ENCODE measurements at places on chromosomes 5 and 9.

DNA sequence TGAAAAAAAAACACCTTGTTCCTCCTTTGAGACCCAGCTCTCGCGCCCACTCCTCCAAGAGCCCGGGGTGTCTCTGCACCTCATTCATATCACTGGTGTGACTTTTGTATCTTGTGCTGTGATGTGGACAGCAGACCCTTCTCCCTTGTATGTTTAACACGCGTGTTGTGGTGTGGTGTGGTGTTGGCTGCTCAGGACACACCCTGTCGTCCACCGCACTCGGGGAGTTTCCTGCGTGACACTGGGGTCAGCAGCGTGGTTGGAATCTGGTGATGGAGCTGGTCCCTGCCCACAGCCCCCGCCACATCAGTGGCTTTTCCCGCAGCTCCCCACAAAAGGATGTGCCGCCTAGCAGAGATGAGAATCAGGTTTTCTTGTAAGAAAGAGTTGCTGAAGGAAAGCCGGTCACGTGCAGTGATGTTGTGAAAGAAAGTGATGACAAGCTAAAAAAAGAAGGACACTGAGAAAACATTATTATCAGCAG, 61.5 kb downstream of the TENT4A start:
- no peak for DNase-seq

GRCh38 chr9:33414268-33414667, 11.9 kb upstream of the AQP7 start:
- no peak for DNase-seq

DNA sequence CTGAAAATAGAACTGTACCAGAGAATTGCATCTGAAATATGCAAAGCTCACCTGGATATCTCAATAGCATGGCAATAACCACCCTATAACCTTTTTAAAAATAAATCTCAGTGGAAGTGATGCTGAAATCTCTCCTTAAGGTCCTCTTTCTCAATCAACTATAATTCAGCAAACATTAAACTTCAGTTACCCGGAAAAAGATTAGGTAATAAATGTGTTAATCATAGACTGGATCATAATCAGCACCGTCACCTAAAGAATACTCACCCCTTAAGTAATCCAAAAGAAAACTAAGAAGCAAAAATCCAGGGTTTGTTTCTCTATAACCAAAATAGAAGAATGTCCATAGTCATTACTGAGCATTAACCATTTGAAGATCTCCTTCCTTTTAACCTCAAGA, 44.3 kb upstream of the DENND4C start:
- no peak for DNase-seq

- DNase-seq: no peak
These were observed 92.8 kb downstream of the PLPP1 start for GRCh38 chr5:55441954-55442353.

DNA sequence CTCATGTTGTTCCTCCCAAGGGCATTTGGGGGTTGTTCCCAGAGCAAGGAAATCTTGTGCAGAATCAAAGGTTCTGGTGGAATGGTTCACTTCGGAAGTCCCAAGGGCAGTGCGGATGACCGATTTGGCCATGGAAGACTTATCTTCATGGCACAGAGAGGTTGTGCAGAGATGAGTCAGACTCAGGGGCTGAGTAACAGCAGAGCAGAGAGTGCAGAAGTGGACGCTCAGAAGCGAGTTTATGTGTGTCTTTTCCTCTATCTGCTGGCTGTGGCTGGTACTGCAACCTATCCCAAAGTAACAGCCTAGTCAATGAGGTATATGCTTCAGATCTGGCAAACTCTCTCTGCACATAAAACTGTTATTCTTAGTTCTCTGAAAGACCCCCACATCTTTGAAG, 118.1 kb downstream of the DPYSL3 start:
- DNase-seq: no peak

DNA sequence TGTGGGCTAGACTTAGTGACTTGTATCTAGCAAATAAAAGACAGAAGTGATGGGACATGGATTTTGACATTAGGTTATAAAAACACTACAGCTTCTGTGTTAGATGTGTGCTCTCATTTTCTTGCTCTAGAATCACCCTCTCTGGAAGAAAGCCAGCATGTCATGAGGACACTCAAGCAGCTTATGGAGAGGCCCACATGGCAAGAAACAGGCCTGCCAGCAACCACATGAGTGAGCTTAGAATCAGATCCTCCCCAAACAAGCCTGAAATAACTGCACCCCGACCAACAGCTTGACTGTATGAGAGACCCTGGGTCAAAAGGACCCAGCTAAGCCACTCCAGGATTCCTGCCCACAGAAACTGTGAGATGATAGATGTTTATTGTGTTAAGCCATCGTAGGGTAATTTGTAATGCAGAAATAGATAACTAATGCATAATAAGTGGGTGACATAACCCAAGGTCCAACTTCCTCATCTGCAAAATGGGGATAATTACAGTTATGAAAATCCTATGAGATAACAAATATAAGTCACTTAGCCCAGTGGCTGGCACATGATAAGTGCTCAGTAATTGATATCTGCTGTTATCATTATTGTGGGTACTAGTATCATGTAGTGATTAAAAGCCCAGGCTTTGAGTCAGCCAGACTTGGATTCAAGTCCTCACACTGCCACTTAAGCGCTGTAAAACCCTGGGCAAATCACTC, 86.5 kb downstream of the KLHL3 start:
- DNase-seq: no peak

GRCh38 chr5:166994226-166994625, 1297.2 kb upstream of the WWC1 start:
- DNase-seq: no peak

DNA sequence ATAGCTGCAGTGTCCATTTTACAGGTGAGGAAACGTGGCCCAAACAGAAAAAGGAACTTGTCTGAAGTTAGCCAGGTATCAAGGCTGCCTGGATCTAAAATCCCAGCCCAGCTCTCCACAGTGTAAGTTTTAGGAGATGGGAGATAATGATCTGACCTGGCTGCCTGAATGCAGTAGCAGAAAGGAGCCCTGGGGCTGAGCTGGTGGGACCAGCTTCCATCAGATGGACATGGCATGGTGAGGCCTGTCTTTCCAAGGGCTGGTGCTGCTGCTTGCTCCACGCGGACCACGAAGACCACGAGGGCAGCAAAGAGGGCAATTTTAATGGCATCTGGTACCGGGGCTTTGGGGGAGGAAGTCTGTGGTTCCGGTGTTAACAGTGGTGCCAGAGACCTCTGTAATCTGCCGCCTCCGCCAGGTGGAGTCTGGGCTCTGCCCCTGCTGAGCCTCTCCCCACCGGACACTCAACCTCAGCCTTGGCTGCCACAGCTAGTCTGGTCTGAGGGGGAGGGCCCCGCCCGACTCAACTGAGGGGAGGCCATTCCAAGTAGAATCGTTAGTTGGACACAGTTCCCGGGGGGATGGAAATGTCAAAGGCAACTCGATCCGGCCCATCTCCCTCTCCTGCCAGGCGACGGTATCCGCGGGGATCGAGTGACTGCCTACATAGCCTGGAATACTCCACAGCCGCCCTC, 650 bp downstream of the MYORG start:
- no peak for DNase-seq

GRCh38 chr5:112820246-112820645, 40.8 kb upstream of the SRP19 start:
- no peak for DNase-seq

DNA sequence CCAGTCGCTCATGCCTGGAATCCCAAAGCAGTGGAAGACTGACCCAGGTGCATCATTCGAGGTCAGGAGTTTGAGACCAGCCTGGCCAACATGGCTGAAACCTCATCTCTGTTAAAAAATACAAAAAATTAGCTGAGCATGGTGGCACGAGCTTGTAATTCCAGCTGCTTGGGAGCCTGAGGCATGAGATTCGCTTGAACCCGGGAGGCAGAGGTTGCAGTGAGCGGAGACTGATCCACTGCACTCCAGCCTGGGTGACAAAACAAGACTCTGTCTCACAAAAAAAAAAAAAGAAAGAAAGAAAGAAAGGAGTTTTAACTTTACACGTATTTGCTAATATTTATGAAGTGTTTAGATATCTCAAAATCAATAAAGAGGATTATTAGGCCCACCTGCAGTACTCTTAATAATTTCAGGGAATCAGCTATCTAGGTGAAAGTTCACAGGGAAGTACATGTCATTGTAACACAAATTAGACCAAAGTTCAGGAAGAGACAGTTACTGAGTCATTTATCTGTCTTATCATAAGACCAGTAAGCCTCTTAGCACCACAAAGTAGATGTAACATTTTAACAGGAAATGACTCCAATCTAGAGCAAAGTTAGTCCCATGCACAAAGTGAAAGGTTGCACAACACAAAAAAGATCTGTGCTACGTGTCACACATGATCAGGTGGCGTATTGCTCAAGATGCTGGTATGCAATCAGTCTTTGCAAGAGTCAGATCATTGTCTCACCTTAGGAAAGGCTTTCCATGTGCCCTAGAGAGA, 34.1 kb upstream of the PLIN2 start:
- DNase-seq: peak; percentile 9

DNA sequence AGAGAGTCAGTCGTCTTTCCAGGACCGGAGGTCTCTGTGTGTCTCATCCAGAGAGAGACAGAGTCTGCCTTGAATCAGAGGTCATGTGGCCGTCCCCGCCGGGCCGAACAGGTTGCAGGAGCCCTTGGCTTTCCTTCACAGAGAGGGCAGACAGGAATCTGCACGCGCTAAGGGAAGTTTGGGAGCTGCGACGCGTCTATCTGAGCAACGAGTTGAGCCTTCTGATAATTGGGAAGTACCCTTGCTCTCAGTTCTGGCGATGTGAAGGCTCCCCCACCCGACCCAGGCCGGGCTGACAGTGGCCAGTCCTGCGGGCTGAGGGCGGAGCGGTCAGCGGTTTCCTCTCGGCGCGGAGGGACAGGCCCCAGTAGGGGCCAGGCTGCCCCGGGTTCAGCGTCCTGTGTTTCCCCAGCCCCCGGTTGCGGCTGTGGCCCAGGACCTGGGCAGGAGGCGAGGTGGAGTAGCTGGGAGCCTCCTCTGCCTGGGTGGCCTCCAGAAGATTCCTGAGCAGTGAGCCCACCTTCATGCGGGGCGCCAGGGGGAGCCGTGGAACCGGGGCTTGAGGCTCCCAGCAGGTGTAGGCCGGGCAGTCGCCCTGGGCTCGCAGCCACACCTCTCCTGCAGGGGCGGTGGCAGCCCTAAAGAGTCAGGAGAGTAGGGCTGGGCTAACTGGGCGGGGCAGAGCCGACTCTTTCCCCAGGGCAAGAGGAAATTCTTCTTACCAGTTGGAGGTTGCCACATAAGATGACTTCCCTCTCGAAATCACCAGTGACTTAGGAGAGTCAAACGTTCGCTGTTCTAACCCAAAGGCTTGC, 13.9 kb downstream of the NR2F1 start:
- no peak for DNase-seq

- no peak for DNase-seq
These were observed 76.2 kb downstream of the ARHGAP26 start for GRCh38 chr5:142846406-142846805.

DNA sequence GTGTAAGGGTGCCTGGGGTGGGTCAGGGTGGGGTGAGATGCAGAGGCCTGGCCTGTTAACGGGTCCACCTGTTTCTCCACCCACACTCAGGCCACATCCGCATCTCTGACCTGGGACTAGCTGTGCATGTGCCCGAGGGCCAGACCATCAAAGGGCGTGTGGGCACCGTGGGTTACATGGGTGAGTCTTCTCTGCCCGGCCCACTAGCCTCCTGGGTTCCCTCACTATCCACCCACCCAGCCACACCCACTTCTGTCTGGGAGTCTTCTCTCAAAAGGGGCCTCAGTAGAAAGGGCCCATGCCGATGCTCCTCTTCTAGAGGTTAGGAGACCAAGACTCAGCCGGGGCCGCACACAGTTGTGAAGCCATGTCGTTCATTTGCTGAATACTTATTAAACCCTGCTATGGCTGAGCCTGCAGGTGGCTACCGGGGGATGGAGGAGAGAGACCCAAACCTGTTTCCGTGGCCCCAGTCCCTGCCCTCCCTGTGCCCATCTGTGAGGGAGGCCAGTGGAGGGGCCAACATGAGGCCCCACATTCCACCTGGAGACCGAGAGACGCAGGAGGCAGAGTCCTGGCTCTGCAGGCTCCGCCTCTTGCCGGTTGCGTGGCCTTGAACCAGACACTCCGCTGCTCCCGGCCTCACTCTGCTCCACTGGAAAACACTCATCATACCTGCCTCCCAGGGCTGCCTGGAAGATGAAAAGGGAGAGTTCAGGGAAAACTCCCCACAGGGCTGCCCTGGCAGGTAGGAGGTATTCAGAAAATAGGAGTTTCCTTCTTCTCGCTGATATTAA, 8.7 kb downstream of the GRK6 start:
- DNase-seq: no peak

DNA sequence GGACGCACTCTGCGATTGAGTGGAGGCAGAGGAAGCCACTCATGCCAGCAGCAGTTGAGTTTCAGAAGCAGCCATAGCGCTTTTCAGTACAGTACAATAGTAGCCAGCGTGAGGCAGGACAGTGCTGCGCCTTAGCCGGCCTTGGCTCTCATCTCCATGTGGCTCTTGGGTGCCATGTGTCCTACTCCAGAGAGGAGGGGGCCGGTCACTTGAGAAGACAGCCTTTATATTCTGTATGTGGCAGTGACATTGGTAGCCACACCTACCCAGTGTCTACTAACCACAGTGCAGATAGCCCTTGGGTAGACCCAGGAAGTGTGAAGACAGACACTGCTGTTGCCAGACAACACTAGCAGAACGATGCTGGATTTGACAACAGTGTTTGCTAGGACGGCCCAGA, 42.3 kb downstream of the FAM78A start:
- no peak for DNase-seq

DNA sequence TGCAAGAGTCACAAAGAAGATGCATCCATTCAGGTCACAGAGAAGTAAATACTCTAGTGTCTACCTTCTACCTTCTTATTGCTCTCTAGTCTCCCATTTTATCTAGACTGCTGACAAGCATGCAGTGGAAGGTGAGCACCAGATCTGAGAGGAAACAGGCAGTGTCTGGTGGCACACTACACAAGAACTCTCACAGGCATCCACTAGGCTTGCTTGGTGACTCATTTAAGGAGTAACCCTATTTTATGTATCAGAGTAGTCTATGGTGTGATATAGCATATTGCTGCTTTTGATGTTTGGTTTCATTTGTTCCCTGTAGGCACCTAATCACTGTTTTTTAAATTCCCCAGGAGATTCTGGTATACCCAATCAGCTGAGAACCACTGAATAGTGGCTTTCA, 1.6 kb upstream of the THBS4 start:
- DNase-seq: no peak

GRCh38 chr5:36244076-36244475, 2.4 kb upstream of the NADK2 start:
- DNase-seq: no peak
